ENCODE measurements at places on chromosomes 3 and 15. TPM values are rescaled to one million over a fixed set of nuclear protein-coding genes. Genes with fewer than 3 reads are reported as not detected.

- no peak overlapping the region for H3K4me3 ChIP-seq
- H3K4me1 ChIP-seq, result peaks cover 3% of the 10 kb centered on the region
- H3K27me3 ChIP-seq, result no peaks in the 10 kb centered on the region
- DNase-seq, result no peak
- no peak overlapping the region for H3K27ac ChIP-seq
These were observed 41.3 kb downstream of the NEK11 start for GRCh38 chr3:131067983-131068382.

- H3K36me3 ChIP-seq, result peaks cover 8% of the 10 kb centered on the region
- no peaks in the 10 kb centered on the region for H3K4me1 ChIP-seq
- H3K27ac ChIP-seq, result no peak overlapping the region
- H3K4me3 ChIP-seq, result no peak overlapping the region
These were observed 65.9 kb upstream of the PAQR5 start for GRCh38 chr15:69232765-69233164.

DNA sequence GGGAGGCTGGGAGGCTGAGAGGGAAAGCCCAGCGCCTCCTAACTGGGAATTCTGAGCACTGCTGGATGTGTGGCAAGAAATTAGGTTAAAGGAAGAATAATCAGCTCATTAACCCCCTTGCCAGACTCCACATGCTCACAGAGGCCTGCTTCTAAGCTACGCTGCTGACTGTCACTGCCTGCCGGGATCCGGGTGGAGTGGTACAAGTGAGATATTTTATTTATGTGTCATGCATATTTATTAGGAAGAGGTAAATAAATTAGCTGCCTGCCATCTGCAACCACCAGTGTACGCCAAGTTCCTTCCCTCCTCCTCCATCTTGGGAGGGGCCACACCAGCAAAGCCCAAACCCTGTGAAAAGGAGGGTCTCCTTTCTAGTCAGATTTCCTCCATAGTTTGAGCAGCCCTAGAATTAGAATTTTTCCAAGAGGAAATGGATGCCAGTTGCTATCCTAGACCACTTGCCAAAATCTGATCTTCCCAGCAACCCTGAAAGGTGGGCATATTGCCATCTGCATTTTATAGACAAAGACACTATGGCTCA lies 43.5 kb upstream of the GRIP2 start:
- H3K36me3 ChIP-seq, result no peaks in the 10 kb centered on the region
- no peak overlapping the region for H3K4me3 ChIP-seq
- no peak for DNase-seq
- H3K4me1 ChIP-seq, result no peaks in the 10 kb centered on the region
- H3K27ac ChIP-seq, result no peak overlapping the region
- H3K27me3 ChIP-seq, result peaks cover 7% of the 10 kb centered on the region

DNA sequence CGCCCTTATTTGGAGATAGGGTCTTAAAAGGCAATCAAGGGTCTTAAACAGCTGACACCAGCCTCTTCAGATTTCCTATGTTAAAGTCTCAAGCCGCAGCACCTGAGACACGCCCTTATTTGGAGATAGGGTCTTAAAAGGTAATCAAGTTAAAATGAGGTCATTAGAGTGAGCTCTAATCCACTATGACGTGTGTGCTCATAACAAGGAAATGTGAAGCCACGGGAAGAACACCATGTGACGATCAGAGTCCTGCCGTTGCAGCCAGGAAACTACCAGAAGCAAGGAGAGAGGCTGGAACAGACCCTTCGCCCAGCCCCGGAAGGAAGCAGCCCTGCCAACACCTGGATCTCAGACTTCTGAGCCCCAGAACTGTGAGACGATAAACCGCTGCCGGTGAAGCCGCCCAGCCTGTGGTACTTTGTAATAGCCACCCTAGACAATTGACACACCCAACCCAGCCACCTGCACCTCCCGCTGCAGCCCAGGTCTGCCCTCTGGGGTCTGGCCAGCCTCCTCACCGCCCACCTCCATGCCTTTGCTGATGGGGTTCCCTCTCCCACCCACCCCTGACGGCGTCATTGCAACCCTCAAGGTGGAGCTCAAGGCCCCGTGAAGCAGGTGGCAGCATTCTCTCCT lies 137.9 kb downstream of the MEGF11 start:
- H3K4me1 ChIP-seq, result peaks cover 10% of the 10 kb centered on the region
- no peaks in the 10 kb centered on the region for H3K27me3 ChIP-seq
- peak; percentile 52 for DNase-seq
- no peak overlapping the region for H3K27ac ChIP-seq
- H3K36me3 ChIP-seq, result no peaks in the 10 kb centered on the region
- no peak overlapping the region for H3K4me3 ChIP-seq

DNA sequence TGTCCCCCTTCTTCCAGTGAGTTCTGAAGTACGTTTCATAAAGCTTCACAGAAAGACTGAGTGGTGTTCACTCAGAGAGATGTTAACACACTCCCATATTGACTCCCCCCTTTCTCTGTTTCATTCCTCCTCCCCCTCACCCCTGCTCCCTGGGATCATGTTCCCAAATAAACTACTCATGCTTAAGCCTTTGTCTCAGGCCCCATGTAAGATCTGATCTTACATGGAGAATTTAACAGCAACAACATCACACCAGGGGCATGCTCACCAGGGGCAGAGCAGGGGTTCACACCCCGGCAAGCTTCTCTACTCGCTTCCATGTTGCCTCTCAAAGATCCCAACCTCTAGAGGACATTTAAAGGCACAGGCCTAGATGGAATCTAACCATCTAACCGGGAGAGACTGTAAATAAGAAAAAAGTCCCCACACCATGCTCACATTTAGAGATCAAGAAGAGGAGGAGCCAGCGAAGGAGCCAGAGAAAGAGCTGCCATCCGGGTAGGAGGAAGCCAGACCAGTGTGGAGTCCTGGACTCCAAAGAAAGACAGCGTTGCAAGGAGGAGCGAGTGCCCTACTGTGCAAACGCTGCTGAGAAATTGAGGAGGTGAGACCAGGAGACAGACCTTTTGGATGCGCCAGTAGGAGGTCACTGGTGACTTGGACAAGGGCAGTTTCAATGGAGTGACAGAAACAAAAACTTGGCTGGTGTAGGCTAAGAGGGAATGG lies 21.4 kb upstream of the SRP14 start:
- no peak for DNase-seq
- no peaks in the 10 kb centered on the region for H3K27me3 ChIP-seq
- H3K4me3 ChIP-seq, result no peak overlapping the region
- H3K27ac ChIP-seq, result no peak overlapping the region
- no peaks in the 10 kb centered on the region for H3K36me3 ChIP-seq

- H3K27ac ChIP-seq, result peak overlapping the region; percentile 96
- peaks cover 42% of the 10 kb centered on the region for H3K4me1 ChIP-seq
- H3K36me3 ChIP-seq, result peaks cover 31% of the 10 kb centered on the region
- DNase-seq, result no peak
These were observed 517 bp downstream of the TMA7 start for GRCh38 chr3:48440590-48440958.

GRCh38 chr3:79809106-79809505 lies 41.3 kb upstream of the ROBO1 start:
- H3K27ac ChIP-seq, result no peak overlapping the region
- no peaks in the 10 kb centered on the region for H3K27me3 ChIP-seq
- no peaks in the 10 kb centered on the region for H3K4me1 ChIP-seq
- no peak for DNase-seq

DNA sequence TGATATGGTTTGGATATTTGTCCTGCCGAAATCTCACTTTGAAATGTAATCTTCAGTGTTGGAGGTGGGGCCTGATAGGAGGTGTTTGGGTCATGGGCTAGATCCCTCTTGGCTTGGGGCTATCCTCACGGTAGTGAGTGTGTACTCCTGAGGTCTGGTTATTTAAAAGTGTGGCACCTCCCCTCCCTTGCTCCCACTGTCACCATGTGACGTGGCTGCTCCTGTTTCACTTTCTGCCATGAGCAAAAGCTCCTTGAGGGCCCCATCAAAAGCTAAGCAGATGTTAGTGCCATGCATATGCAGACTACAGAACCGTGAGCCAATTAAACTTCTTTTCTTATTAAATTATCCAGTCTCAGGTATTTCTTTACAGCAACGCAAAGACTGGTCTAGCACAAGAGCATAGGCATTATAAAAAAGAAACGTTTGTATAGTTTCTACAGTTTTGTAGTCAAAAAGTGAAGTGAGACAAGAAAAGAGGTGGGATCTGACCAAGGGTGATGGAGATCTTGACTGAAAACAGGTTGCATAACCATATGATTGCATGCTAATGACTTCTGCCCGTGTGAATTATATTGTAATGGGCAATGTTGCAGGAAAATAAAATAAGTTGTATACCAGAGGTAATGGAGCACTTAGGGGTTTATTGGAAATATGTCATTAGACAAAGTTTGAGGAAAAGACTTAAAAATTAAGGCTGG lies 28.5 kb upstream of the CLASP2 start:
- no peaks in the 10 kb centered on the region for H3K4me1 ChIP-seq
- no peak for DNase-seq
- peaks cover 7% of the 10 kb centered on the region for H3K27me3 ChIP-seq
- H3K27ac ChIP-seq, result no peak overlapping the region
- no peaks in the 10 kb centered on the region for H3K36me3 ChIP-seq
- H3K4me3 ChIP-seq, result no peak overlapping the region

DNA sequence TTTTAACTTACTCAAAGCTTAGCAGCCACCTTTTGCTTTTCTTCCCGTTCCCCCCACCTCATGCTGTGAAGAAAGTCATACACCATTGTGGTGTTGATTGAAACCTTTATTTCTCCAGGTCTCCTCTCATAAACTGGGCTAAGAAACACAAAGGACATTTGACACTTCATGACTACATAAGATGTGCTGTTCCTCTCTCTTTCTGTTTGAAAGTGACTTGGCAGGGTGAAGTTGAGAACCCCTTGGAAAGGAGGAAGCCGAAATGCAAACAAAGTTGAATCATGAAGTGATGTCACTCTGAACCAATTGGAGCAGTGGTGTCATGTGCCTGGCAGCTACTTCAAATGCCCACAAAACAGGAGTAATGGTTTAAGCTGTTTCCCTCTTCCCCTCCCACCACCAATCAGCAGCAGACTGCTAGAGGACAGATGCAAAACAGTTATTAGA lies 174.7 kb downstream of the IGF1R start:
- H3K27me3 ChIP-seq, result no peaks in the 10 kb centered on the region
- no peak overlapping the region for H3K4me3 ChIP-seq
- DNase-seq, result peak; percentile 7
- peaks cover 5% of the 10 kb centered on the region for H3K4me1 ChIP-seq
- peak overlapping the region; percentile 13 for H3K27ac ChIP-seq

GRCh38 chr15:63093486-63094205 lies 28.0 kb upstream of the LACTB start:
- no peak overlapping the region for H3K4me3 ChIP-seq
- H3K4me1 ChIP-seq, result no peaks in the 10 kb centered on the region
- H3K27ac ChIP-seq, result no peak overlapping the region

DNA sequence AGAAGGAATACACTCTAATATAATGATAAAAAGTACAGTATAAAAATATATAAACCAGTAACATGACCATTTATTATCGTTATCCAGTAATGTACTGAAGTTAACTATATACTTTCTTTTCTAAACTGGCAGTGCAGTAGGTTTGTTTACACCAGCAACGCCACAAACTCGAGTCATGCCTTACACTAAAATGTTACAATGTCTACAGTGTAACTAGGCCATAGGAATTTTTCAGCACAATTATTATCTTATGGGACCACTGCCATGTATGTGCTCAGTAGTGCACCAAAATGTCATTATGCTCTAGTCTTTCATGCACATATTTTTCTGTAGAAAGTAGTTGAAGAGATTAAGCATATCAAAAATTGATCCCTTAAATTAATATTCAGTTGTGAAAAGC lies 609.8 kb upstream of the BCHE start:
- no peak overlapping the region for H3K27ac ChIP-seq
- DNase-seq, result no peak

DNA sequence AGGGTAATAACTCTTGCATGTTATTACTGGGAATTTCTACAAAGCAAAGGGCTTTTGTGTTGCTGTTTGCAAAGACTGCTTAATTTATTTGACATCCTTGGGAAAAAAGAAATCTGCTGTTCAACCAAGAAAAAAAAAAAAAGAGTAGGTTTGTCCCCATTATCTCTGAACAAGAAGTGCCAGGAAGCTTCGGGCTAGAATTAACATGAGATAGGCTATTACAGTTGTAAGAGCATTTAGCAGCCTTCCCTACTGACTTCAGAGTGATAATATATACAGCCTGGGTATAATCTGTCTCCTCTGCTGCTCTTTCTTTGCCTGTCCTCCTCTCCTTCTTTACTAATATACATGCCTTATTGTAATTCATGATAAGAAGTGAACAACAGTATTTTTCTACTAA lies 23.3 kb upstream of the CHMP2B start:
- H3K4me3 ChIP-seq, result no peak overlapping the region
- no peak for DNase-seq
- H3K36me3 ChIP-seq, result no peaks in the 10 kb centered on the region
- H3K4me1 ChIP-seq, result no peaks in the 10 kb centered on the region
- H3K27ac ChIP-seq, result no peak overlapping the region
- H3K27me3 ChIP-seq, result peaks cover 8% of the 10 kb centered on the region

- H3K27ac ChIP-seq, result peak overlapping the region; percentile 46
- no peak for DNase-seq
- peaks cover 4% of the 10 kb centered on the region for H3K4me1 ChIP-seq
- H3K36me3 ChIP-seq, result peaks cover 38% of the 10 kb centered on the region
- no peak overlapping the region for H3K4me3 ChIP-seq
- H3K27me3 ChIP-seq, result no peaks in the 10 kb centered on the region
These were observed 13.9 kb downstream of the COPG1 start for GRCh38 chr3:129263161-129263910.

DNA sequence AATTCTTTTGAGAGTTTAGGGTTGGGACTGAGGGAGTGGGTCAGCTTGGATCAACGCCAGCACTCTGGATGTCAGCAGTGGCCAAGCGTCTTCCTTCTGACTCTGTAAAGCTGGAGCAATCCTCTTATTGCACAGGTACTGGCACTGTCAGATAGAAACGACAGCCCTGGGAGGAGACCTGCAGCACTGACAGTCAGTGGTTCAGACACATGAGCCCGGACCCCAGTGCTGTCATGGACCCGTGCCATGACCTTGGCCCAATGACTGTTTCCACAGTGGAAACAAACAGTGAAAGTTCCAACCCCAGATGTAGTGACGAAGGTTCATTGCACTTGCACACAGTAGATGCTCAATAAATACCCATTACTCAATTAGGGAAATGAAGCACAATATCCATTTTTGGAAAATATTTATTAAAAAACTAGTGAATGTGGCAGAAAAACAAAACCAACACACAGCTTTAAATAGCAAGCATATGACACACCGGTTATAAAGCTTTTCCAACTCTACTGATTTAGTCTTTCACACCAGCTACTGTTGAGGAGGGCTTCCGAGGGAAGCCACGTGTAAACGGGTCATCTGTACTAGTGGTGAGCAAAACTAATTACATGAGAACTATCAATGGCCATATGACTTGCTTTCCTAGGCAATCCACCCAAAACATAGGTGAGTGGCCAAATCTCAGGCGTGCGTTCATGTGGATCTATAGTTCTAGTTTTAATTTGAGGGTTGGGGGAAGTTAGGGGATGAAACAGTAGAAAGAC lies 22.1 kb downstream of the SIAH2 start:
- peaks cover 45% of the 10 kb centered on the region for H3K36me3 ChIP-seq
- H3K4me3 ChIP-seq, result no peak overlapping the region
- peak; percentile 51 for DNase-seq
- peak overlapping the region; percentile 99 for H3K27ac ChIP-seq
- H3K4me1 ChIP-seq, result peaks cover 97% of the 10 kb centered on the region

GRCh38 chr3:29493109-29493508 lies 212.2 kb downstream of the RBMS3 start:
- no peak overlapping the region for H3K27ac ChIP-seq
- DNase-seq, result no peak
- H3K27me3 ChIP-seq, result peaks cover 2% of the 10 kb centered on the region
- no peak overlapping the region for H3K4me3 ChIP-seq

The HGD gene
- not detected for total RNA-seq

The ARGFX gene
- total RNA-seq, result not detected

The ANKRD63 gene
- not detected for total RNA-seq

The NOX5 gene
- total RNA-seq, result not detected

The TMCO5A gene
- total RNA-seq, result not detected

The GRAMD2A gene
- total RNA-seq, result not detected

The CP gene
- total RNA-seq, result not detected

The ADAMTSL3 gene
- not detected for total RNA-seq

The PLA2G4E gene
- total RNA-seq, result not detected
